Right ventricle myocardium inferior (tissue), 1 donor: ENCODE measurements at places on chromosomes 5 and 9.

DNA sequence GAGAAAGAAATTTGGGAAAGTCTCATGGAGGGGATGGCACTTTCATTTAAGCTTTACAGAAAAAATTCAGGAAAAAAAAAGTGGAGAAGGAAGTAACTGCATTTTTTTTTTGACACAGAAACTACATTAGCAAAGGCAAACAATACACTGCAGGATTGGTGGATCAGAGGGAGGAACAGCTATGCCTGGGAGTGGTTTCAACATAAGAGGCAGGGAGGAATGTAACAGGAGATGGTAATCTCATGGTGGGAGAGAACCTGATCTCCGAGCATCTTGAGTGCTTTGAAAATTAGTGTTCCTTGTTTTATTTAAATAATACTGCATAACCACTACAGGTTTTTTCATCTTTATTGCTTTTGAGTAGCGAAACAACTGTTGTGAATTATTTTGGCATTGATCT is 249.4 kb downstream of the FAM170A start:
- DNase-seq, result no peak

- no peak for DNase-seq
Observed at GRCh38 chr5:151022511-151023018, 2.2 kb downstream of the GPX3 start.

DNA sequence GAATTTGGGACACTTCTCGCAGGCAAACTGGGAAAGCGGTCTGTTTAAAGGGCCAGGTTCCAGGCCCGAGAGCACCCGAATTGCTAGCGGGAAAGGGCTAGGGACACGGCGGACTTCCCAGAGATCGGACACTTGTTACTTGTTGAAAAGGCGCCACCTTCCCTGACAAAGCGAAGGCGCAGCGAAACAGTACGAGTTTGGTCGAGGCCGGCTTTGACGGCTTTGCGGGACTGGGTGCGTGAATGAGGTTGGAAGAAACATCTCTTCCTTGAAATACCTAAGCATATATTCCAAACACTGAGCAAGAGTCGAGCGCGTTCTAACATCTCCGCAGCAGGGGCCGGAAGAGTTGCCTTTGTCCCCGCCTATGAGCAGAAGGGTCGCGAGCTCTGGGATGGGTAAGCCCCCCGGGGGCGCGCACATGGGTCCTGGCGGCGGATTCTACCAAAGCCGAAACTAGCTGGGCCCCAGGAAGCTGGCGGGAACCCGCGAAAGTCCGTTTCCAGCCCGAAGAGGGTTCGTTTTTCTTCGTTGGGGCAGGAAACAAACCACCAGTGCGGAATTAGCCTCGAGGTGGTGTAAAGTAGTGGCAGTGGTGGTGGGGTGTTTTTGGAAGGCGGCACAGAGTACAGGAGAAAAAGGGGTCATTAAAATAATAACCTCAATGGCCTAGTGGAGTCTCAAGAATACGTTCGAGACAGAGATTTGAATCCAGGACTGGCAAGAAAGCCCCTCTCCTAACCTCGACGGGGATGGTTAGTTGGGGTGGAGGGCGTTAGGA is 1.5 kb downstream of the GDNF start:
- no peak for DNase-seq

- DNase-seq, result no peak
Observed at GRCh38 chr5:100800562-100800961, 102.5 kb downstream of the ST8SIA4 start.

GRCh38 chr5:138745268-138745667 is 8.0 kb upstream of the CTNNA1 start:
- DNase-seq, result no peak

DNA sequence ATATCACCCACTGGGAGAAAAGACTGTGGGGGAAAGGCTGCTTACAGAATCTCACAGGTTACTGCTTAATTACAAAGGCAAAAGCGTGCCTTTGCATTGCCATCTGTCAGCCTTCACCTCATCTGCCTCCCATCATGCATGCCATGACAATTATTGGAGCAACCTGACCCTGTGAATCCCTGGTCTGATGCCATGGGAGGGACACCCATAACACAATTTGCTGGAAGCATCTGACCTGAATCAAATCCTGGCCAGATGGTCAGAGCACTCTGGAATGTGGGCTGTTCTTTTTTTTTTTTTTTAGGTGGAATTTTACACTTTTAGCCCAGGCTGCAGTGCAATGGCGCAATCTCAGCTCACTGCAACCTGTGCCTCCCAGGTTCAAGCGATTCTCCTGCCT is 11.6 kb upstream of the RETREG1 start:
- DNase-seq, result no peak

- DNase-seq, result no peak
Observed at GRCh38 chr5:5904113-5904512, 474.2 kb downstream of the MED10 start.

- DNase-seq, result no peak
Observed at GRCh38 chr5:102450313-102450990, 48.3 kb downstream of the SLCO6A1 start.

- no peak for DNase-seq
Observed at GRCh38 chr9:86486891-86487837, 133.0 kb upstream of the TUT7 start.

DNA sequence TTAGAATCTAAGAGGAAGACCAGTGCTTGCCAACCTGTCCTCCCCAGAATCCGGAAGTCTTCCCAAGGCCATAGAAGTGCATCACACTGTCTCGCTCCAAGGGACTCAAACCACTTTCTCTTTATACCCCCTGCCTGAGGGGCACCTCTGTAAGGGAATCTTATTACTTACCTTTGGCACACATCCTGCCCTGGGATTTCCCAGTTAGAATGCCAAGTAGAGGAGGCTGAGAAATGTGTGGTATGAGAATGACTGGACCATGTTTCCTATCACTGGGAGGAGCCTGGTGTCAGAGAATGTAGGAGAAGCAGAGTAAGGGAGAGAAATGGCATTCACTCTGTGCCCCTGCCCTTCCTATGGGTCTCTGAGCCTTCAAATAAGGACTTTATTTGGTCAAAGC is 85.8 kb downstream of the AOPEP start:
- no peak for DNase-seq
